Renal pelvis (tissue), 12 donors: ENCODE measurements at places on chromosomes 2 and 18. TPM values are rescaled to one million over a fixed set of nuclear protein-coding genes. Genes with fewer than 3 reads are reported as not detected.
A peak's percentile ranks its signal among the peaks of the same experiment; 100 is the strongest.

DNA sequence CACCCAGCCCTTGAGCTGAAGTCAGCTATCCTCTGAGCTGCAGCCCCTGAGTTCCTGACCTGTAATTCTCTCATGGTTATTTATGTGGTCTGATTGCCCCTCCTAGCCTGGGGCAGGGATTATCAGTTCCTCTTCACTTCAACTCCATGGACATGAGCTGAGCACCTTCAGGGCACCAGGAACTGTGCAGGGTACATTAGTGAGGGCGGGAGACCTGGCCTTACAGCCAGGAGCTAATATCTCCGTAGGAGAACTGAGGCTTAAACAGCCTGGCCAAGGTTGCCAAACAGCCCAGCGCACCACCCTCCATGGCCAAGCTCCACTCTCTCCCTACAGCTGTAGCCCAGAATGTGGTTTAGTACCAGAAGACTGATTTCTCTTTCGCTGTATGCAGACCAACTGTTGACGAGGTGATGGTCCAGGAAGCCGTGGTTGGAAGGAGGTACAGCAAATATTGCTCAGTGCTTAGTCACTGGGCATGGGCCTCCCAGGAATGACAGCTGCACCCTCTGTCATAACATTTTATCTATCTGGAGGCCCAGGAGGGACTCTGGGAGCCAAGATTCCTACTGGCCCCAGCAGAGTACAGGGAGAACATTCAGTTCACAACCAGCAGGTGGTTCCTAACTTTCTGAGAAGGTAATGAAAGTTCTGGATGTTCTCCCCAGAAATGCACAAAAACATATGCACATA is 228.7 kb upstream of the SIX2 start:
- no peak for DNase-seq

GRCh38 chr2:240624011-240624949 is 1.0 kb upstream of the GPR35 start:
- DNase-seq = no peak

Gene STARD6
- polyA plus RNA-seq = 0.27 TPM

DNA sequence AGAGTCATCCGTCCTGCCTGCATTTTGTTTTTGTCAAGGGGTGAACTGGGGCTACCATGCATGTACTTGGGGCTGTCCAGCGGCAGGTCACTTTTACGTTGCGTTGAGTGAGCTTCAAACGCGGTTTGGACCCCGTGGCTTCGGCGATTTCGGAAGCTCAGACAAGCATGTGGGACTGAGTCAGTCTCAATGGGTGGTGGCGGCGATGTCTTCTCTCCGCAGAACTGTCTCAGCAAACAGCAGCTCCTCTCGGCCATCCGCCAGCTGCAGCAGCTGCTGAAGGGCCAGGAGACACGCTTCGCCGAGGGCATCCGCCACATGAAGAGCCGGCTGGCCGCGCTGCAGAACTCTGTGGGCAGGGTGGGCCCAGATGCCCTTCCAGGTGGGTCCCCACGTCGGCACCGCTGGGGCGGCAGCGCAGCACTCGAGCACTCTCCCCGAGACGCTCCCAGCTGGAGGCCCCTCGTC is 21.3 kb downstream of the FBLN7 start:
- no peak for DNase-seq

GRCh38 chr2:201452058-201452921 is 750 bp downstream of the STRADB start:
- DNase-seq = no peak

GRCh38 chr18:5998166-5998881 is 103.0 kb upstream of the TMEM200C start:
- no peak for DNase-seq

DNA sequence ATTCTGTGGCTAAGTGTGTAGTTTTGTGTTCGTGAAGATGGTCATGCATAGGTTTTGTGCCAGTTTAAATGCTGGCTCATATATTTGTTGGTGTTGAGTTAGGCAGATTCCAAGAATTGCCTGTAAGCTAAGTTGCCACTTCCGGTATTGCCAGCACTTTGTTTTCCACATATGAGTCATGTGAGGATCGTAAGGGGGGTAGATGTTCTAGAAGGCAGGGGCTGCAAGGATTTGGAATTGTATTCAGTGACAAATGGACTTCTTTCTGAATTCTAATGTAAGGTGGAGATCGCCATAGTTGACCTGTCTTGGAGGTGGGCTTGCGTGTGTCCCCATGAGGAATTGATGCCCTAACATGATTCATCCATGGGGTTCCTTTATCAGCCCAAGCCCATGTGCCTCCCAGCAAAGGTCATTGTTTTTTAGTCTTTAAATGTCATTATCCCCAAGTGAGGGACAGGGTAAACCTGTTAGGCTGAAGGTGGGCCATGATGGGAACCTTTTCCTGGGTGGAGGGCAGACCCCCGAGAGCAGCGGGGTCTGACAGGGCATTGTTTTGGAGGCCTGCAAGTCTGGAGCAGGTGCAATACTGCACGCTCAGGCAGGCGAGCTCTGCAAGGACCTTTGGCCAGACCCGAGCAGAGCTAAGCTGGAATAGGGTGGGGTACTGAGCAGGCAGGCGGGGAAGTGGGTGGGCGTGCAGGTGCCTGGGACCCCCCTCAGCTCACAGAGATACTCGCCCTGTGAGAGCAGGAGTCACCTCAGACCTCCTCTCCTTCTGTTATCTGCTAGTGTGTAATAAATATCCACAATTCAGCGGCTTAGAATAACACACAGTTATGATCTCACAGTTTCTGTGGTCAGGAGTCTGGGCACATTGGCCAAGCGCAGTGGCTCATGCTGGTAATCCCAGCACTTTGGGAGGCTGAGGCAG is 77.4 kb downstream of the LRRFIP1 start:
- DNase-seq = no peak

DNA sequence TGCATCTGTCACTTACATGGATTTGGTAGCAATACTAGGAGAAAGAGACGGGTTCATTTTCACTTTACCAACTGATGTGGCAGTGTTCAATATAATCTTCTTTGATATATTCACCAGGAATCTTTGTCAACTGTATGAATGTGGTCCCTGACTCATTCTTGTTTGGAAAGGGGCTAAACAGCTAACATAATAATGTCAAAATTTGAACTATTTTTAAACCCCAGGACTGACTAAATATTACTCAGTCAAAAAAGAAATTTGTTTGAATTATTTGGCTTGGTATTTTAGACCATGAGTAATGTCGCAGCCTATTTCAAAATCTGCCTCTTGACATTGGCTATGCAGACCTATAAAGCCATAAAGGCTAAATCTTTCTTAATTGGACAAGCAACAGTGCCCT is 413.7 kb upstream of the RGPD4 start:
- no peak for DNase-seq

Gene FNDC4
- polyA plus RNA-seq = 8.3 TPM

- no peak for DNase-seq
These were observed 16.6 kb downstream of the SETBP1 start for GRCh38 chr18:44697315-44697714.

Gene TRIM43
- polyA plus RNA-seq = 0.30 TPM

Gene FAM110C
- 10.0 TPM for polyA plus RNA-seq

GRCh38 chr2:59076079-59076619 is 835.0 kb upstream of the FANCL start:
- no peak for DNase-seq

GRCh38 chr2:67994716-67995115 is 68.1 kb downstream of the C1D start:
- DNase-seq = no peak

DNA sequence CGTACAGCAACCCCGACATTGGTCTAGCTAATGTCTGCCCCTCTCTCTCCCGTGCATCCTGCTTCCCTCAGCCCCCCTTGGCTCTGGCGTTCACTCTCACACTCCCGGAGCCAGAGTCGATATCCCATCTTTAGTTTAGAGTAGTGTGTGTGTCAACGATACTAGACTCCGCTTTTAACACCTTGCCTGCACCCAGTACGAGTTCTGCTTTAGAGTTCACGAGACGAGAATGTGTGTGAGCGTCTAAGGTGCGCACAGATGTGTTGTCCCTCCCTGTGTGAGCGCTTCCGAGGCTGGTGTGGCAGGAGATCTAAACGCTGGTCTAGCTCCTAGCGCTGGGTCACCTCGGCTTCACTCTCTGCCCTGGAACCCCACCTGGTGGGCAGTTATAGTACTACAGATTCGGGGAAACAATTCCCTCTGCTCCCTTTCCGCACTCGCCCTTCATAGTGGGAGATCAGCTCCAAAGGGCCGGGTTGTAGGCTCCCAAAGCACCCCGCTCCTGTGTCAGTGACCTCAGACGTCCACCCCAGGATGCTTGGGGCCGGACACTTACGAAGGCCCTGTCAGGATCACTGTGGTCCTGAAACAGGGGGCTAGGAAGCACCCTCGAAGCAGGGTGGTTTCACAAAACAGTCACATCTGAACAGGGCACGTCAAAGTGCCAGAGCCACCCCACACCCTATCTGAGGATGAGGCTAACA is 2.6 kb upstream of the CYP26B1 start:
- DNase-seq = peak; percentile 81

Gene SOWAHC
- polyA plus RNA-seq = 14.7 TPM

Gene GLI2
- polyA plus RNA-seq = 11.0 TPM

- DNase-seq = no peak
These were observed 37.6 kb downstream of the CDH7 start for GRCh38 chr18:65788373-65788772.

Gene PSTPIP2
- polyA plus RNA-seq = 15.9 TPM

DNA sequence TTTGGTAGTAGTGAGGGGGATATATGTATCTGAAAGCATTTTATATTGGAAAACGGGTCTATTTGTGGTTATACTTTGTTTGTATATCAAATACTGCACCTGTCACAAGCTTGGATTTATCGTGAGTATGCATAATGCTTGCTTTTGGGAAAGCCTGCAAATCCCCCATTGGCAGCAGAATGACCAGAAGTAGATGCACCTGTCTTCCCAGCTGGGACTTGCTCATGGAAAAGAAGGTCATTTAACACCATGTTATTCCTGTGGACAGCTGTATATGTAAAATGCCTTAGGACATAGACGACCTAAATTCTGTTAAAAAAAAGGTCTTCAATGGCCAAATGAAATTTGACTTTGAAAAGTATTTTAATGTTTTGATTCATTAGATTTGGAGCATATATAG is 599.4 kb downstream of the XIRP2 start:
- DNase-seq = no peak

- no peak for DNase-seq
These were observed 51.4 kb downstream of the IL1RL2 start for GRCh38 chr2:102238039-102238756.

GRCh38 chr2:137700681-137701080 is 263.6 kb upstream of the HNMT start:
- no peak for DNase-seq

Gene SERPINB12
- not detected for polyA plus RNA-seq

- no peak for DNase-seq
These were observed 161.7 kb upstream of the SLC39A10 start for GRCh38 chr2:195495351-195495750.

GRCh38 chr2:203175371-203175770 is 63.4 kb upstream of the CYP20A1 start:
- no peak for DNase-seq

GRCh38 chr2:169609264-169609663 is 25.1 kb downstream of the PPIG start:
- no peak for DNase-seq

Gene MSTN
- 2.2 TPM for polyA plus RNA-seq

Gene SCYGR4
- polyA plus RNA-seq = not detected

GRCh38 chr2:73172963-73173362 is 29.4 kb upstream of the NOTO start:
- no peak for DNase-seq

DNA sequence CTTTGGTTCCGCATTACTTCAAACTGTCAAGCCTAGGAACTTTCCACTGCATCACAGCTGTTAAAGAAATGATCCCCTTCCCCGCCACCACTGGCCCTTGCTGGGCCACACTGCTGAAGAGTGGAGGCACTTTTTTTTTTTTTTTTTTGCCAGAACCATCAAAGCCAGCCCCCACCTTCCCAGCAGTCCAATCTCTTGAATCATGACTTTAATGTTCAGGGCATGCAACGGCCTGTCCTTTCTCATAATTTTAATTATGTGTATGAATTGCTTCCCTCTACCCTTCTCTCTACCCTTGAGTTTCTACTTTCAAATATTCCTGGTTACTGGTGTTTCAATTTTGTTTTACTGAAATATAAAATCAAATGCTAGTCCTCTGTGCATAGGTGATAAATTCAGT is 102.1 kb upstream of the LMAN1 start:
- no peak for DNase-seq

GRCh38 chr2:69083235-69083748 is 70.3 kb downstream of the ANTXR1 start:
- no peak for DNase-seq

Gene CYP26B1
- 11.2 TPM for polyA plus RNA-seq

GRCh38 chr2:100254646-100255210 is 67.6 kb downstream of the LONRF2 start:
- no peak for DNase-seq

GRCh38 chr2:29262681-29263260 is 147.6 kb downstream of the CLIP4 start:
- DNase-seq = no peak

- no peak for DNase-seq
These were observed 363.3 kb downstream of the TNS1 start for GRCh38 chr2:217639481-217639880.

Gene ERICH2
- 2.5 TPM for polyA plus RNA-seq

- no peak for DNase-seq
These were observed 161.3 kb downstream of the HAUS1 start for GRCh38 chr18:46265196-46266156.

Gene COL4A3
- polyA plus RNA-seq = 88.8 TPM

- DNase-seq = no peak
These were observed 221.5 kb downstream of the SH3RF3 start for GRCh38 chr2:109350526-109350925.

- no peak for DNase-seq
These were observed 498 bp downstream of the TGOLN2 start for GRCh38 chr2:85327160-85327821.

GRCh38 chr2:167147271-167147941 is 259.1 kb downstream of the XIRP2 start:
- no peak for DNase-seq

- DNase-seq = peak; percentile 29
These were observed 75.7 kb upstream of the RAB6C start for GRCh38 chr2:129903586-129904425.

Gene SRSF7
- 230 TPM for polyA plus RNA-seq
